ENCODE measurements at places on chromosomes 16 and 17.

GRCh38 chr16:22192261-22193062, 13.6 kb upstream of the EEF2K start:
- peak; percentile 88 for DNase-seq

DNA sequence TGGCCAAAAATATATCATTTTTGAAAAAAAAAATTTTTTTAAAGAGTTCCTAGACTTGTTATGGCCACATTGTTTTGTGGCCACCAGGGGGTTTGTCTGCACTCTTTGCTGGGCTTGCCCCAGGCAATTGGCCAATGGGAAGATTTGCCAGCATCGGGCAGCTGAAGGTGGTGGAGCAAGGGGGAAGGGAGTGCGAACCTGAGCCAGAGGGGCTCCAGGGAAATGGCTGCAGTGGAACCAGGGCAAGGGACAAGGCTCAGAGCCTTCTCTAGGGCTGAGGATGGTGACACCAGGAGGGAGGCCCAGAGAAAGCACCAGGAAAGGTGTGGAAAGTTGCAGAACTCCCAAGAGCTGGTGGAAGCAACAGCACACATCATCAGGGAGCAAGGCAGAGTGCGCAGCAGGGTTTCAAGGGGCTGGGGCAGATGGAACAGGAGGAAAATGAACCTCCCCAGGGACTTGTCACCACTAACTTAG, 15.5 kb upstream of the CMIP start:
- peak; percentile 7 for DNase-seq

DNA sequence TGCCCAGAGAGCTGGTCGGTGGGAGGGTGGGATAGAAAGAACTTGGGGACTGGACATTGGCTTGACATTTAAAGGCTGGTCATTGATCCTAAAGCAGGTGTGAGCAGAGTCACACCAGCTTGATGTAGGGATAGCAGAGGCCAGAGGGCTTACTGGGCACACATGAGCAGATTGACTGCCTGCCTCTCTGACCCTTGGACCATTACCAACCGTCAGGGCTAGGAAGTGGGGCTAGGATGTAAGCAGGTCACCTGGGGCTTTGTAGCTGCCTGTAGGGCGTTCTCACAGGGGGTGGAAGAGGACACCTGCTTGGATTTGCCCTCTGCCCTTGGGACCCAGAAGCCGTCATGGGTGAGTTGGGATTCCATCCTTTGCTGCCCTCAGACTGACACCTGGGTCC, 11.1 kb upstream of the SMPD3 start:
- no peak for DNase-seq

DNA sequence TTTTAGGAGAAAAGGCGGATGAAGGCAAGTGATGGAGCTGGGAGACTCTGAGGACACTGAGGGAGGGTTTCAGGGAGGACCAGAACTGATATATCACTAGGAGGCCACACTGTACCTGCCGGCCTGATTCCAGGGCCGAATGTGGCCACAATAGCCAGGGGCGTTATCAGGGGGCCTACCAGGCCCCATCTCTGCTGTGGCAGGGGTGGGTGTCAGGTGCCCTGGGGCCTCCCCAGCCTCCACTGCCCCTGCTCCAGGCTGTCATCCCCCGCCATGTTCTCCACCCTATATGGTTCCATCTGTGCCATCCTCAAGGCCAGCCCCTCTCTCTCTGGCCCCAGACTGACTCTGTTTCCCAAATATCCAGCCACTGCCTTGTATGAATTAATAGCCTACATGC, 246.5 kb downstream of the GSG1L start:
- no peak for DNase-seq

DNA sequence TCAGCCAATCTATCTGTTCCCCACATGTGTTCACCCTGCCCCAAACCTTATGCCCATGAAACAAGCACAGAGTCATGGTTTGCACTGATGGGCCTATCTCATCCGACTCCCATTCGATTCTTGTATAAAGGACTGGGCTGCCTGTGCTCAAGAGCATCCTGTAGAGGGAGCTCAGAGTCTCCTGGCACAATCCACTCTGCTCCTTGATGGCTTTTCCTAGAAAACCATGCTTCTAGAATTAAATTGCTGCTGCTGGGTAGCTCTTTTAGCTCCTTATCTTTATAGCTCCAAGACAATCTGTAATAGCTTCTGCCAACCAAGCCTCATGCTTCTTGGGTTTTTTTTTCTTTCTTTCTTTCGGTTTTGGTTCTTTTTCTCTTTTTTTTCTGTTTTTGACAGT, 9.7 kb downstream of the ZNF19 start:
- DNase-seq = no peak

DNA sequence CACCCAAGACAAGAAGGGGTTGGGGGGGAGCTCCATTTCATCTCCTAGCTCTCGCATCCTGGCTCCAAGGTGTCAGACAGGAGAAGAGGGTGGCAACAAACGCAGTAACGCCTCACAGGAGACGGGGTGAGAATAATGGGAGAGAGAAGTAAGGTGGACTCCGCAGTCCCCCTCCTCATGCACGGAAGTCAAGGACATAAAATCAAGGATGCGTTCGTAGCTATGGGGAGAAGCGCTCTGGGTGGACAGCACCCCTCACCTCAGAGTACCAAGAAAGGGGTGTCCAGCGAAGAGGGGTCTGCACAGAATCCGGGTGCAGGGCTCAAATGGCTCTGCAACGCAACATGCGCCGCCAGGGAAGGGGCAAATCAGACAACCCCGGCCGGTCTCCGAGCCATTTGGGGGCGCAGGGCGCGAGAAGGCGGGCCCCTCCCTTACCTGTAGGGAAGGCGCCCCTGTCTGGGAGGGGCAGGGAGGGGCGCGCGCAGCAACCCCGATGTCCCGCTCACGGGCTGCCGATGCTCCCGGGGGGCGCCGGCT, 555 bp downstream of the HDAC5 start:
- no peak for DNase-seq

DNA sequence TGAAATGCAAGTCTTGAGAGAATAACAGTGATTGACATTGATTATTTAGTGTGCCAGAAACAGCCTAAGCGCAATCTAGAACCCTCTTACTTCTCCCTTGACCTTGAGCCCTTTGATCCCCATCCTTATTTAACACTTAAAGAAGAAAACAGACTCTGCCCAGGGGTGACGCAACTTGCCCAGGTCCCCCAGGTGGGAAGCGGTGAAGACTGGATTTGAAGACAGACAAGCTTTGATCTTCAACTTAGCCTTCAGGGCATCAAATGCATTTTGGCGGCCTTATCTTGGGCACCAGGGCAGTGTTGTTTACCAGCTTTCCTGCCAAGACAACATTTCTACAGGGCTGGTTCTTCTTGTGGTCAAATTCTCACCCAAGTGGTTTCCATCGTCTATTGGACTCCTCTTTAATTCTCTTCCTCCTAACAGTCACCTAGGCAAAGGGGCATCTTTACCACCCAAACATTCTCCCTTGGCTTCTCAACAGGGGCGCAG, 8.9 kb upstream of the CIITA start:
- DNase-seq = no peak

GRCh38 chr17:652314-652713, 62.3 kb downstream of the VPS53 start:
- DNase-seq = no peak

DNA sequence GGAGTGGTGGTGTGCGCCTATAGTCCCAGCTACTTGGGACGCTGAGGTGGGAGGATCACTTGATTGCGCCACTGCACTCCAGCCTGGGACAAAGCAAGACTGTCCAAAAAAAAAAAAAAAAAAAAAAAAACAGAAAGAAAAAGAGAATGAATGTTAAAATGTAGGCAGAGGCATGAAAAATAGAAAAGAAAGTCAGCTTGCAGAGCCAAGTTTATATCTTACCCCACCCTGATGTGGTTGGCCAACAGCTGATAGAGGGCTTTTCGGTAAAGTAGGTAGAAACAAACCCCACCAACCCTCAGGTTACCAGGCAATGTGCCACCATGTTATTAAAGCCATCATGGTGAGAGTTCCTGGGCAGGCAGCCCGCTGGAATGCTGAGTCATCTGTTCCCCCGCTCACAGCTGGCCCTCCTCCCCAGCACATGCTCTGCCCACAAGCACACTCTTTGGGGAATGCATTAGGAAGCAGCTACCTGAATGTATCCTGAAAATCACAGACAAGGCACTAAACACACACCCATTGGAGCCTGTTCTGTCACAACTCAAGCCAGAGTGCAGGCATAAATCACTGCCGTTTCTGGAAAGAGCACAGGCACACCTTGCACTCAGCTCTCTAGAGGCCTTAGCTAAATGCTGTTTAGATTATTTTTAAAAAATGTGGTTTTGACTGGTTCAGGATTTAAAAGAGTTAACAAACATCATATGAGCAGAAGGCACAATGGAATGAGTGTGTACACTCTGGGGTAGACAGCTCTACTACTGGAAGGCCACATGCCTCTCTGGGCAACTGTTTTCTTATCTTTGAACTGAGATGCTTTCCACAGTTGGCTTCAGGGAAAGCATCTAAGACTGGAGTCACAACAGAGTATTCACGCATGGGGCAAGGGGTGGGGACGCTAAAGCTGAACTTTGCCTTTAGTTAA, 128.5 kb downstream of the PARN start:
- peak; percentile 35 for DNase-seq

DNA sequence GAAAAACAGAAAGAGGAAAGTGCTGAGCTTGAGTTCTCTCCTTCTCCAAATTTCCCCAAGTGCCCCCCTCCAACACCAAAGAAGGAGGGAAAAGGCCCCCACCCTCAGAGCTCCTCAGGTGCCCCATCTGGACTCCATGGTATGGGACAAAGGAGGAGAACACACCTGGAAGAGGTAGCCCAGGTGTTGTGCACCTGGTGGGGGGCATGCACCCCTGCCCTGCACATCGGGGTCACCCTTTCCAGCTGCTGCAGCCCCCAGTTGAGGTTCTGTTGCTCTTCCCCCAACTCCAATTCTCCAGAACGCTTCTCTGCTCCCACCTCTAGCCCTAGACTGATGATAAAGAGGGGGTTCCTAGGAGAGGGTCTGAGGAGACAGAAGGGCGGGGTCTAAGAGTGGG, 3.0 kb upstream of the COL1A1 start:
- no peak for DNase-seq

GRCh38 chr17:29837531-29837930, 92.5 kb downstream of the SSH2 start:
- DNase-seq = no peak

DNA sequence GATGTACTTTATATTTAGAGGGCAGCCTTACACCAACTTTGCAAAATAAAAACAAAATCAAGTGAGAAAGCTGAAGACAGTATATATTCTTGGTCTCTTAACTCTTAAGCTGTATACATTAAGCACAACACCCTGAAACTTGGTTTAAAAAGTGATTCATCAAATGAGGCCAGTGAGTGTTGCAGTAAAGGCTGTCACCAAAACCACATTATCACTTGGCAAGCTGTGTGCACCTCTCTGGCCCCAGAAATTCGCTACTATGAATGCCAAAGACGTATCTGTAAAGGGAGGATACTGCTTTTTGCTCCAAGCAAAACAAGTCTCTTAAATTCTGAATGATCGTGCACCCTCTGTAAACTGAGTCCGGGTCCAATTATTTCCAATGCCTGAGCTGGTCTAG, 163.9 kb downstream of the ZFHX3 start:
- no peak for DNase-seq

DNA sequence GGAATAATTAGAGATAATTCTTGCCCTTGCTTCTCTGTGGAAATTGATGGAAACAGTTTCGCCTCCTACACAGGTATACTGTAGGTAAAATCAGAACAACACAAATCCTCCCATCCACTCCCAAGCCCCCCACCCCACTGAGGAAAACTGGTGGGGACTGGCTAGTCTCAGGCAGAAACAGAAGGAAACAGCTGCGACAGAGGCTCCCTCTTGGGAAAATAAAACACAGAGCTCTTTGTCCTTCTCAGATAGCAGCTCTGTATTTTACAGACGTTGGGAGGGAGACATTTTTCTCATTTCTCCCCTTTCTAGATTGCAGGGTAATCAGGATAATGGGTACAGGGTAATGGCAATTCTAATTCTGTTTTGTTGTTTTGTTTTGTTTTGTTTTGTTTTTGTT, 1.1 kb downstream of the SLFN13 start:
- no peak for DNase-seq

DNA sequence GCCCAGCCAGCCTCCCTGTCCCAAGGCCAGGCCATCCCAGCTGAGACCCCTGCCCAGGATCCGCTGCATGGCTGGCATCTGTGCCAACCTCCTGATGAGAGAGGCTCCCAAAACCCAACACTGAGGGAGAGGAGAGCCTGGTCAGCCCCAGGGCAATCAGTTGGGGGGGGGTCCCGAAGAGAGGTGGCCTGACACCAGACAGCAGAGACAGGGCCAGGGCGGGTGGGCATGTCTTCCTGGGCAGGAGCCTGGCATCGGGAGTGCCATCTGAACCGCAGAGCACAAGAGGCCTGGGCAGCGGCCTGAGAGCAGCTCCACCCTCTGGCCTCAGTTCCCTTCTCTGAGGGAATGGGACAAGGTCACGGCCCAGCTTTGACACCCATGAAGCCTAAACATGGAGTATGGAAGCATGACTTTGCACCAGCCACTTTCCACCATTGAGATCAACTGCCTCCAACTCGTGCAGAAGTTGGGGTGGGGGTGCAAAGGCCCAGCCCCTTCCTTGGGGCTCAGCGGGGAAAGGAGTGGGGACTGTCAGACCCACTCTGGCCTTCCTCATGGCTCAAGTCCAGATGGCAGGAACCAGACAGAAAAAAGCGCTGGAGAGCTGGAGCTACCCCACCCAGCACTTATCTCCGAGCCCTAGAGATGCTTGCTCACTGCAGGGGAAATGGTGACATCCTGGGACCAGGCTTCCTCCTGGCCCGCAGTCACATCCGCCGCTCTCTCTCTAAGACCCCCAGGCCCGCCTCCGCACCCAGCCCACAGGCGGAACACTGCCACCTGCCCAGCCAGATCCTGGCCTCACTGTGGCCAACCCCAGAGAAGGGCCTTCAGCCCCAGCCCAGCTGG, 9.7 kb downstream of the RHBDF2 start:
- no peak for DNase-seq

- no peak for DNase-seq
Observed at GRCh38 chr17:45171338-45172231, 9.9 kb downstream of the HEXIM2 start.

DNA sequence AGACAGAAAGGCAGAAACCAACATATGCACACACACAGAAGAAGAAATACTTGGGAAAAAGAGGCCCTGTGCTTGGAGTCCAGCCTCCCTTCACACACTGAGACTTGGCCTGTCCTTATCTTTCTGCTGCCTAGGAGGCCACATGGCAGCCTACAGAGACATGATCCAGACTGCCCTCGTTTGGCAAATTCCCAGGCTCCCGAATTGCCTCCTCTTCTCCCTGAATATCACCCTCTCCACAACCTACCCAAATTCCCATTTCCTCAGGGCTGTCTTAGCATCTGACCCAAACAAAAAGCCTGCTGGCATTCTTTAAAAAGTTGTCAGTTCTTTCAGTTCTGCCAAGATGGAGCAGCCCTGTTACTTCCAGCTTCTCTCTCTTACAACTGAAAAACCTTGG, 59.8 kb downstream of the DNAH17 start:
- no peak for DNase-seq

- DNase-seq = no peak
Observed at GRCh38 chr16:9079430-9079812, 12.0 kb upstream of the HAPSTR1 start.

- no peak for DNase-seq
Observed at GRCh38 chr16:11413907-11414595, 68.8 kb downstream of the RMI2 start.

DNA sequence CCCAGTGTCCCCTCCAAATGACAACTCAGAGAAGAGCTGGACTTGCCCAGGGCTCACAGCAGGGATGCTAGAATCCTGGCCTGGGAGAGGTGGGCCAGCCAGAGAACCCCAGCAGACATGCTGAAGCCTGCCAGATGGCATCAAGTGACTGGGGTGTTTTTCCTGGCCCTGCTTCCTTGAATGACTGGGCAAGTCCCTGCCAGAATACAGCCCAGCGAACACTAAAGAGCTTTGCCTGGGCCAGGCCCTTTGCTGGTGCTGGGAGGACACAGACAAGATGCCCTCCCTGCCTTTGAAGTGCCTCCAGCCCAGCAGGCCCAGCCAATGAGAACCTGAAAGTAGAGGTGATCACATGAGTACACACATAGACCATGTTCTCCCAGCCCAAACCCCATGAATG, 11.5 kb downstream of the ZNF319 start:
- DNase-seq = no peak

Data from activated CD4-positive, alpha-beta T cell treated with anti-CD3 and anti-CD28 coated beads, Interleukin-2, amount 50 U/mL, for 16 hours (primary cell).